ENCODE measurements at places on chromosomes 5 and 9.

DNA sequence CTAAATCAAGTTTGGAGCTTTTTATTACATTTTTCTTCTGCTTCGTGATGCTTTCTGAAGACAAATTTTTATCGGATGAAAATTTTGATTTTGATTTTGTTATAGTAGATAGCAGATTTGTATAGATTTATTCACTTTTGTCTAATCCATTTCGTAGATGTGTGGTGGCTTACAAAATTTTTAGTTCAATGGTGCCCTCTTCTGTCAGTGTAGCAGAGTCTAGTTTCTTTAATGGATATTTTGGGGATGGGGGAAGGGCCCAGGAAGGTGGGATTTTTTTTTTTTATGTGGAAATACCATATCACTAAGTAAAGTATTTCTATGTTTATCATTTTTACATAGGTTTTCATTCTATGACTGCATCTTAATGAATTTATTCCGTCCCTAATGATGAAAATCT is 259.9 kb upstream of the TARS1 start:
- DNase-seq: no peak

DNA sequence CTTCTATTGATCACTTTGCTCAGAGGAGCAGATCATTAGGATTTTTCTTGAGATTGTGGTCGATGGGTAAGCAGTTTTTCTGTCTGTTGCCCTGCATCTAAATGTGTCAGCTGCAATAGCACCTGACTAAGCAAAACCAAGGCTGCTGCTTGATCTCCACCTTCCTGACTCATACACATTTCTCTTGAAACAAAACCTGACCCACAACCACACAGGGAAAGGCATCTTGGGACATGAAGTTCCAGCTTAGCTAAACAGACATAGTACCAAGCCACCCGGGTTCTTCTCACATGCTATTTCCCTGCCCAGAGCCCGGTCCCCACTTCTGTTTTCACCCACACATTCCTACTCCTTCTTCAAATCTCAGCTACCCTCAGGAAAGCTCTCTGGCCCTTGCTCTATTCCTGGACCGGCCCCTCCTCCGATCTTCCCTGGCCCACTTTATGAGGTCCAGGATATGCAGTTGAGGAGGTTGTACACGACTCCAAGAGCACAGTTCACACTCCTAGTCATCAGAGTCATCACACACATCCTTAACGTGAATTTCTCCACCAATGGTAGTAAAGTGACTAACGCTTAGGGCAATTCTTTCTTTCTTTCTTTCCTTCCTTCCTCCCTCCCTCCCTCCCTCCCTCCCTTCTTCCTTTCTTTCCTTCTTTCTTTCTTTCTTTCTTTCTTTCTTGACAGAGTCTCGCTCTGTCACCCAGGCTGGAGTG is 16.0 kb upstream of the ZBTB43 start:
- no peak for DNase-seq

DNA sequence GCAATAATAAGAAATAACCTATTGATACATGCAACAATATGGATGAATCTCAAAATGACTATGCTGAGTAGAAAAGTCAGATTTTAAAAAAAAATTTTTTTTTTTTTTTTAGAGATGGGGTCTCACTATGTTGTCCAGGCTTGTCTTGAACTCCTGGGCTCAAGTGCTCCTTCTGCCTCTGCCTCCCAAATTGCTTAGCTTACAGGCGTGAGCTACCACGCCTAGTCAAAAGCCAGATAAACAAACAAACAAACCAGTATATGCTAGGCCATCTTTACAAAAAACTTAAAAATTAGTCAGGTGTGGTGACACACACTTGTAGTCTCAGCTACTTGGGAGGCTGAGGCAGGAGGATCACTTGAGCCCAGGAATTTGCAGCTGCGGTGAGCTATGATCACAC is 79.0 kb downstream of the MED27 start:
- DNase-seq: no peak

DNA sequence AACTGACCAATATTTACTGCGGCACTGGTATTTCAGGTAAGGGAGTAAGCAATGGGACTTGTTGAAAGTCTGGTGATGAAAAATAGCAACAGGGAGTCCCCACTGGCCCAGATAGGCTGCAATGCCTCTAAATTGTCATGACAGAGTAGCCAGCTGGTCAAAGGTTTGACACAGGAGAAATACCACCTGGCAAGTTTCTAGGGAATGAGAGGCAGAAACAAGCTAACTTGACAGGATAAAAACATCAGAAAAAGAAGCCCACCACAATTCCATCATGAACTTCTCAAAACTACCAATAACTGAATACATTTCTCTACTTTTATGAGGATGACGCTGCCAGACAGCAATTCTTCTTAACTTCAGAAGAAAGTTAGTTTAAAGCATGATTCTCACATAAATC is 99.8 kb downstream of the STRBP start:
- no peak for DNase-seq

GRCh38 chr5:43854697-43855292 is 251.8 kb downstream of the NNT start:
- no peak for DNase-seq

GRCh38 chr5:117690612-117691011 is 1116.0 kb upstream of the SEMA6A start:
- DNase-seq: no peak

DNA sequence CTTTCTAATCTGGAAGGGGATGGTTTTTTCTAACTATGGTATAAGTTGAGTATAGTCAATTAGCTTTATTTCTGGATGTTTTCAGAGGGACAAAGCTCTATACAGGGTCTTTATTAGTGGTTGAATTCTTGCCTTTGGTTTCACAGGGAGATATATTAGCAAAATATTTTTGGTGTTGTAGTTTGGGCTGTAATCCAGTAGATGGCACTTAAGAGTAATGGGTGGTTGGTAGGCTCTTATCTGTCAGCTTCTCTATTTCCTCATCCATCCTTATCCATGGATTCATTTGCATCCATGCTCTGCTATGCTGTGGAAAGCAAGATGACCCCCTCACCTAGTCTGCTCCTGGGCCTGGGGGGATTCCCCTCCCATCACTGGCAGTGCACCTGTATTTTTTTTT is 363.6 kb upstream of the CYLC2 start:
- no peak for DNase-seq

GRCh38 chr5:149550594-149551226 is 529 bp downstream of the CSNK1A1 start:
- no peak for DNase-seq

DNA sequence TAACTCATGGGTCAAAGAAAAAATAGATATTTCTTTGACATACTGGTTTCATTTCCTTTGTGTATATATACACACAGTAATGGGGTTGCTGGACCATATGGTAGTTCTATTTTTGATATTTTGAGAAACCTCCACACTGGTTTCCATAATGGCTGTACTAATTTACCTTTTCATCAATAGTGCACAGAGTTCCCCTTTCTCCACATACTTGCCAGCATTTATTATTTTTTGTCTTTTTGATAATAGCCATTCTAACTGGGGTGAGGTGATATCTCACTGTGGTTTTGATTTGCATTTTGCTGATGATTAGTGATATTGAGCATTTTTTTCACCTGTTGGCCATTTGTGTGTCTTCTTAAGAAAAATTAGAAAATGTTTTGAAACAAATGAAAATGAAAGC is 78.4 kb upstream of the CKMT2 start:
- DNase-seq: no peak

DNA sequence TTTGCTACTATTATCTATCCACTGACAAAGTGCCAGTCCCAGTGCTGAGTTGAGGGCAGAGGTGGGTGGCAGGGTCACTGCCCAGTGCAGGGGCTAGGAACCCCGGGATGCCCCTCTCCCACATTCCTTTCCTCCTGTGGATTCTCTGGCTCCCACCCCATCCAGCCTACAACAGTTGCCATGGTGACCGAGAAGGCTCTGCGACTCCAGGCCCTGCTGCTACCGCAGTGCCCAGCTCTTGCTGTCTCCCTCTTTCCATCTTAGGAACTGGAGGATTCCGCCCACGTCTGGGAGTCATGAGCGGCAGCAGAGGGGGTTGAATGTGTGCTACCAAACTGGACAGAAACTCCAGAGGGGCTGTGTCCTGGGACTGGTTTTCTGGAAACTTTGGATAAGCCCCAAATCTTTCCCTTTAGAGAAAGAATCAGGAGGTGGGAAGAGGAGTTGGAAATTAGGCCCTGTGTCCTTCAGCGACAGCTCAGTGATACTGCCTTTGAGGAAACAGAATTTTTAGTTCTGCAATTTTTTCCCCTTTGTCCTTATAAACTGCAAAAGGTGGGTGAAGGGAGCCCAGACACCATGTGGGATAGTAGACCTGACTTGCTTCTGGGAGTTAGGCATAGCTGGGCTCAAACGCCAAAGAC is 20.7 kb upstream of the C5orf47 start:
- no peak for DNase-seq

GRCh38 chr9:110050925-110051355 is 157.0 kb downstream of the C9orf152 start:
- DNase-seq: no peak

DNA sequence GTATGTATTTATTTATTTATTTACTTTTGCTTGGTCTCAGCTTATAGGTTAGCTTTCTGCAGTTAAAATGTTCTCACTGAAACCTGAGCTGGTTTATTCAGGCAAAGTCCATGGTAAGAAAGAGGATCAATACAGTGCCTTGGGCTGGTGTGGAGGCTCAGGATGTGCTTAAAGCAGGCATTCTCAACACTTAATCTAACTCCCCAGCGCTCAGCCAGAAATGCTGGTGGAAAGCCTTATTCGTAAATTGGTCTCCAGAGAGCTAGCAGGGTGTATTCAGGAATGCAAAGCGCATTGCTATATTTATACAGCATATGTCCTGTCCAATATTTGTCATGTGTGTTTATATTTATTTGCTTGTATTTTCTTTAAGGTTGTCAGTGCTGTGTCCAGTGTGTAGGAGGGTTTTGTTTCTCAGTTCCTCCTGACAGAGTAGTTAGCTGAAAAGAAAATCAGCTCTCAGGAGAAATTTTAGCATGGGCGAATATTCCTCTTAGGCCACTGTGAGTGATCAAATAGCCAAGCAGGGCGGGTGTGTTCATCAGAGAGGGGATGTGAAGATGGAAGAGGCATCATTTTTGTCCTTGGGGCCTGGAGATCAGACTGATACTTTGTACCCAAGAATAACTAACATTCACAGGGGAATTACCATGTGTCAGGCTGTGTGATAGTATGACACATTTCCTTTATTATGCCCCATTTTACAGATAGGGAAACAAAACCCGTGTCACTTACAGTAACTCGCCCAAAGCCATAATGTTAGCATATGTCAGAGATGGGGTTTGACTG is 65.8 kb downstream of the DOCK2 start:
- no peak for DNase-seq

DNA sequence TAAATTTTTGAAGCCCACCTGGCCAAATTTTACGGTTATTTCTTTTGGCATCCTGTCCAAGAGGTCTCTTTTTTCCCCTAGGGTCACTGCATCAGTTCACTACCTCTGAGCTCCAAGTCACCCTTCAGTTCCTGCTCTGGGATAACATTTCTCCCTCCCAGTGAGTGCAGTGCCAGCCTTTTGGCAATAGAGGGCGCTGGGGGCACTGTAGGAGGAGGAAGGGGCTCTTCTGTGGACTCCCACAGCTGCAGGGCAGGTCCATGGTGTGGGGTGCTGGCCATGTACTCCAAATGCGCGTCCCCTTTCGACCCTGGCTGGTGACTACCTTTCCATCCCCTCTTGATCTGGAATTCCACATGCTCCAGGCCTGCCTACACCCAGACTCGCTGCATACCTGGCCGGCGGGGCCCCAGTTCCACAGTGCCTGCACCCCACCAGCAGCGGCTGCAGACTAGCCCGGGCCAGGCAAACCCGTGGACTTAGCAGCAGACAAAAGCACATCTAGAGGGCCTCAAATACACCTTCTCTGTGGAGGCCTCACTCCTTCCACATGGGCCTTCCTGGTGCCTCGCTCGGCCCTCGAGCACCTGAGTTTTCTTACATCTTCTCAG is 20.3 kb upstream of the NINJ1 start:
- DNase-seq: peak; percentile 87

DNA sequence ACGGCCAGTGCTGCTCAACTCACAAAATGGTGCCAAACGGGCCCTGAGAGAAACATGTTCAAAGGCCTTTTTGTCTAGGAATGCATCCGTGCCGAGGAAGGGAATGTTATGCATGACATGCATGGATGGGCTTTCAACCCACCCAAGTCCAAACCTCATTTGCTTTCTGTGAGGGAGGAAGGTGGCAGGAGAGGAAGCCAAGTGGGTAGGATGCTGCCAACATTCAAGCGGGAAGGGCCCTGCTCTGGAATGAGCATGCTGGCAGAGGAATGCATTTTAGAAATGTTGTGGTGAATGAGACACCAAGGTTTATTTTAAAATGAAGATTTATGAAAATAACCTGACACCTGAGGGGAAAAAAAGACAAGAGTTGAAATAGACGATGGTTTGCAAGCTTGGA is 479.1 kb downstream of the CCDC171 start:
- DNase-seq: no peak

GRCh38 chr5:15566306-15566705 is 66.3 kb downstream of the FBXL7 start:
- no peak for DNase-seq

GRCh38 chr9:110580850-110581249 is 1.3 kb upstream of the SVEP1 start:
- DNase-seq: no peak

- DNase-seq: no peak
Measured at GRCh38 chr9:98907055-98907454, 36.7 kb upstream of the COL15A1 start.

DNA sequence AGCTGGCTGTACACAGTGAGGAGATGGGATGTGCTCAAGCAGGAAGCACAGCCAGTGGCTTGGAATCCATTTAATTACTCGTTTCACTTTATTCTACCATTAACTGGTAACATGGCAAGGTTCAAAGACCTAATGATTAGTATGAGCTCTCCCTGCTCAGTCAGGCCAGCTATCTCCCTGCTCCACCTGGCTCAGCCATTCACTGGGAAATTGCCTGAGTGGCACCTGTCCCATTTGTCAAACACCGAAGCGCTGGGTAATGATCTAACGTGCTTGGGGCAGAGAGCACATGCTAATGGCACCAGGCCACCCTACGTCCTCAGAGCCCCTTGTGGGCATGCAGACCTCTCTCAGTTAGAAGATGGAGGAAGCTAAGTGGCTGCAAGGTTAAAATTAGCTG is 162.2 kb downstream of the TTLL11 start:
- DNase-seq: no peak

DNA sequence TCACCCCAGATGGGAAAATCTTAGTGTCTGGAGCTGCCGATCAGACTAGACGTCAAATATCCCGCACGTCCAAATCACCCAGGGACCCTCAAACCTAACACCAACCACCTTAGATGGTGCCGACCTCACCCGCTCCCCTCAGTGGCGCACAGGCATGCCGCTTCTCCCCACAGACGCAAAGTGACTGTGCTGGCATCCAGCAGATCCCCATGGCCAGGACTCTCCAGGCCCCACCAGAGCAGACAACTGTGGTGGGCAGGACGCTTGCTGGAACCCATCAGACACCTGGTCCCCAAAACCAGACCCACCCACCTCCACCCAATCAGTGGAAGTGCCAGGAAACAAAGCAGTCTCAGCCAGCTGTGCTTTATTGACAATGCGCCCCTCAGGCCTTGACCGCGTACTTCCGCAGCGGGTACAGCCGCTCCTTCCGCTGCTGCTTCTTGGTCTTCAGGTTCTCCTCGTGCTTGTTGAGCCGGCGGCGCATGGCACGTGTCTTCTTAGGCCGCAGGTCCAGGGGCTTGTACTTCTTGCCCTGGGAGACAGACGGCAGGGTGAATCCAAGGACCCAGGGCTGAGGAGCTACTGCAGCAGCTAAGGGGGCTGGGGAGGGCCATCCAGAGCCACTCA is 4.1 kb downstream of the RPL35 start:
- no peak for DNase-seq
